ENCODE measurements at places on chromosomes 16 and 17.

DNA sequence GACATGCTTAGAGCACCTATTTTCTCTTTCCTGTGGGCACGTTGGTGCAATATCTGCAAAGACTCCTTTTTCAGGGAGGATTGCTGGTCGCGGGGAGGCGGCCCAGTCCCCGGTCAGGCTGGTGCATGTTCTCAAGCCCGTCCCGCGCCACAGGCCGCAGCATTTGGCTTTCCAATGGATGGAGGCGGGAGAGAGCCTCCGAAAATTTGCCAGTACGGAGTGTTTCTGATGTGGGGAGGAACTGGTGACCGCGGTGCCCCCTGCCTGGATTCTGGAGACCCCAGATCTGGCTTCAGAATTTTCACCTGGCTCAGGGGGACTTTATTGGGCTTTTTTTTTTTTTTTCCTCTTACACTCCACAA lies 2.3 kb downstream of the CMIP start:
- DNase-seq = no peak

DNA sequence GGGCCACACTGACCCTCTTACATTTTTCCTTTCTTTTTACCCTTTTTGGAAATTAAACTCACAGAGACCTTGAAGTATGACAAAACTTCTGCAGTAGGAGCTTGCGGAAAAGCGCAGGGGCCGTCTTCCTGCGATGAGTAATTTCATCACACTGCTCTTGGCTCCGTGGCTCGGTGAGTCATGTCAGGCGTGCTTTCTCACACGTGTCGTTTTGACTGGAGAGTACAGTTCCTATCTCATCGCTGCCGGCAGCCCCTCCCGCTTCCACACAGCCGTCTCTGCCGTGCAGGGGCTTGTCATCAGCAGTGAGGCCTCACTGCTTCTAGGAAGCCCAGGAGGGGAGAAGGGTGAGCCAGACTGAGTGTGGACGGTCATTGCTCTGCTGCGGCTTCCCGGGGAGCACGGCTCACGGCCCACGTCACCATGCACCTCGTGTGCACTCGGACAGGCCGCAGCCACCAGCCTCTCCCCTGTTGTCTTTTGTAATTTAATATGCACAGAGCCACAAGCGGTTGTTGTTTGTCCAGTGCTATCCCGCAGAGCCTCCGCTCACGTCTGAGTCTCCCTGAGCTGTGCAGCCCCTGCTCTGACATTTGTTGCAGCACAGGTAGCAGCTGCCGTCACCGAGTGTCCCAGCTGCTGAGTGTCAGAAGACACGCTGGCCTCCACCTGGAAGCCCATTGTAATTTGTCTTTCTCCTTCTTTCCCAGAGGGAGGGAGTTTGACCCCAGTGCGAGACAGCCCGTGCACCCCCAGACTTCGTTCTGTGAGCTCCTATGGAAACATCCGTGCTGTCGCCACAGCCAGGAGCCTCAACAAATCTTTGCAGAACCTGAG lies 99.4 kb upstream of the CHMP6 start:
- DNase-seq = no peak

DNA sequence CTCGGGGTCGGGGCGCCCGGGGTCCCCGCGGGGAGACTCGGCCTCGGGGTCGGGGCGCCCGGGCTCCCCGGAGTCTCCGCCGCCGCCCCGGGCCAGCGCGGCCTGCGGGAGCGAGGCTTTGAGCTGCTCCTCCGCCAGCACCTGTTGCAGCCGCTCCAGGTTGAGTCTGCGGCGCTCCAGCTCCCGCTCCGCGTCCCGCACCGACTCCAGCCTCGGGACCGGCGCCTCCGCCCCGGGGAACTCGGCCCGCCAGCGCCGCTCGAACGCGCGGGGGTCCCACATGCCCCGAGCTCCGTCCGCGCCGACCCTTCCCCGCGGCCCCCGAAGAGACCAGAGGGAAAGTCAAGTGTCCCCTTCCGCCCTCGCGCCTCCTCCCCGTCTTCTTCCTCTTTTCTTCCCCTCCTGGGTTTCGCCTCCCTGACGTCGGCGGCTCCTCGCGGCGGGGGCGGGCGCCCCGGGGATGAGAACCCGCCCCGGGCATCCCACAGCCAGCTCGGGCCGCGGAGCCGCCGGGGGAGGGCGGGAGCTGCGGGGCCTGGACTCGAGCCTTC lies 40.8 kb upstream of the BHLHA9 start:
- DNase-seq = no peak

- no peak for DNase-seq
Measured at GRCh38 chr16:25270577-25270976, 12.9 kb upstream of the ZKSCAN2 start.

- DNase-seq = no peak
Measured at GRCh38 chr17:1639549-1640180, 5.9 kb downstream of the SCARF1 start.

DNA sequence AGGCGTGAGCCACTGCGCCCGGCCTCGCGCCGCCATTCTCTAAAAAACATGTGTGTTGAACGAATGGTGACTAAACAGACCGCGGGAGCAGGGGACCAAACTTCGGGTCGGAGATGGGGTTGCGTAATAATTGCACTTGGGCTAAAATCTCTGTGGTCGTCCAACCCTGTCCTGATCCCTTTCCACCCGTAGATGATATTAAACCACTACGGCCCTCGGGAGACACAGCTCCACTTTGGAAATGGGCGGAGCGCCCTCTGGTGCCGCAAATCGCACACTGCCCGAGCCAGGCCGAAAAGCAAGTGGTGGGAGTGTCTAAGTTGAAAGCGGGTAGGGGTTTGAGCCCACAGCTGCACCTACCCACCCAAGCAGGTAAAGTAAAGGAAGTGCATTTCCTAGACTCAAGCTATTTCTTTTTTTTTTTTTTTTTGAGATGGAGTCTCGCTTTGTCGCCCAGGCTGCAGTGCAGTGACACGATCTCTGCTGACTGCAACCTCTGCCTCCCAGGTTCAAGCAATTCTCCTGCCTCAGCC lies 17.0 kb downstream of the CAVIN1 start:
- no peak for DNase-seq

GRCh38 chr16:85202631-85203461 lies 90.6 kb upstream of the CIBAR2 start:
- DNase-seq = no peak

DNA sequence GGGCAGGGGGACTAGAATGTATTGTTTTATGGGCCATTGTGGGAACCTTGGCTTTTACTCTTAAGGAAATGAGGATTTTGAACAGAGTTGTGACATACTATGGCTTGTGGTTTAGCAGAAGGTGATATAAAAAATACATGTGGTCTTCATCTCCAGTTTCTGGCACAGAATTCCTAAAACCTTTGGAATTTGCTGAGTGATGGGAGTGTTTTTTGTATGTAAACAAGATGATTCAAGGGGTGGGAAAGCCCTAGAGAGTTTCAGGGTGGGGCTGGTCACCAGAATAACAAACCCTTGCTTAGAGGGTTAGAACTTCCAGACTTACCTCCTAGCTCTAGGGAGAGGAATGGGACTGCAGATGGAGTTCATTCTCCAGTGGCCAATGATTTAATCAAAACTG lies 316.1 kb downstream of the PHKB start:
- no peak for DNase-seq

DNA sequence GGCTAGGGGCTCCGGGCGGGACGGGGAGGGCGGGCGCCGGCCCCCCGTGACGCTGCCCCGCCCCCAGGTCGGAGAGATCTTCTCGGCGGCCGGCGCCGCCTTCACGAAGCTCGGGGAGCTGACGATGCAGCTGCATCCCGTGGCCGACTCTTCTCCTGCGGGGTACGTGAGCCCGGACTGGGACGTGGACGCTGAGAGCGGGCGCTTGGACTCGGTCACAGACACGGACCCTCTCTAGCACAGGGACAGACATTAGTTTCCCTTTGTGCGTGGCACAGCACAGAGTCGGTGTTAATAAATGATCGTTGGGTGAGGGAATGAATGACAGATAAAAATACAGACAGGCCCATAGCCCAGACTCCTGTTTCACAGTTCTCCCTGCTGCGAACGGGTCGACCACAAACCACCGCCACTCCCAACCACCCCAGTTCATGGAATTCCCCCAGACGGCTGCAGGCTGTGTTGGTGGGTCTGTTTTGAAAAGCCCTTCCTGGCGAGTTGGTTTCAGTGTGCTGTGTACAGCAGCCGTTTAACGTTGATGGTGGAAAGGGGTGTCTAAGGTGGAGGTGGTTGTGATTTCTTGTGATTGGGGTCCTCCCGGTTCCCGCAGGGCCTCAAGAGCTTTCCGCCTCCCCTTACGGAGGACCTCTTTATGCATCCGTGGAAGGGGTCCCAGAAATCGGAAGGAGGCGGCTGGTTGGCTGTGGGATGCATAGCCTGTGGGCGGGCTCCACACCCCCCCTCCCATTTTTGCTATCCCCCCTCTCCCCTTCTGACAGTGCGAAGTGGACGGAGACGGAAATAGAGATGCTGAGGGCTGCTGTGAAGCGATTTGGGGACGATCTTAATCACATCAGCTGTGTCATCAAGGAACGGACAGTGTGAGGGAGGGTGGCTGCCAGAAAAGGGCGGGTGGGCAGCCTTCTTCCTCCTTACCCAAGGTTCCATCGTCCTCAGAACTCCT lies 2.9 kb downstream of the RNASEK start:
- no peak for DNase-seq

GRCh38 chr17:27496005-27496404 lies 39.8 kb downstream of the KSR1 start:
- no peak for DNase-seq

DNA sequence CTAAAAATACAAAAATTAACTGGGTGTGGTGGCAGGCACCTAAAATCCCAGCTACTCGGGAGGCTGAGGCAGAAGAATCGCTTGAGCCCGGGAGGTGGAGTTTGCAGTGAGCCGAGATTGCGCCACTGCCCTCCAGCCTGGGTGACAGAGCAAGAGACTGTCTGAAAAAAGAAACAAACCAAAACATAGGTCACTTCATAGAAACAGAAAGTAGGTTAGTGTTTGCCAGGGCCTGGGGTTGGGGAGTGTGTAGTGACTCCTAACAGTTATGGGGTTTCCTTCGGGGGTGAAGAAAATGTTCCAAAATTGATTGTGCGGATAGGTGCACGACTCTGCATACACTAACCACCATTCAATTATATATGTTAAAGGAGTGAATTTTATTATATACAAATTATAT lies 59.2 kb downstream of the ATP2C2 start:
- no peak for DNase-seq

DNA sequence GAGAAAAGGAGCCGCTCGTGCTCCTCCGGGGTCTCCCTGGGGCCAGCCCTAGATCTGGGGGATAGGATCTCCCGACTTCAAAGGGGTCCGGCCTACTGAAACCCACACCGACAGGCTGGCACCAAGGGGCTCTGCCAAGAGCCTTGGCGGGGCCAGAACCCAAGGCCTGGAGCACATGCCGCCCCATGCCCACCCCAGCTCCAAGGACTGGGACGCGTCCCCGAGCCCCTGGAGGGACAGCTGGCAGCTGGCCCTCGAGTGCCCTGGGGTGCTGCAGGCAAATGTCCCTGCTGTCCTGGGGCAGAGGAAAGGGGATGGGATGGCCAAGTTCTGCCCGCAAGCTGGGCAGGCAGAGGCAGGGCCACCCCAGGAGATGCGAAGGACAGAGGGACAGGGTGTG lies 31.8 kb upstream of the ZFPM1 start:
- DNase-seq = no peak

- DNase-seq = no peak
Measured at GRCh38 chr16:57786632-57787518, 15.4 kb downstream of the KIFC3 start.

GRCh38 chr17:53492532-53492931 lies 330.2 kb upstream of the KIF2B start:
- no peak for DNase-seq

- no peak for DNase-seq
Measured at GRCh38 chr17:32136856-32137255, 5.4 kb upstream of the RHOT1 start.

GRCh38 chr17:1764284-1764683 lies 2.4 kb downstream of the SERPINF1 start:
- no peak for DNase-seq

- DNase-seq = no peak
Measured at GRCh38 chr17:57924677-57925076, 30.5 kb downstream of the CUEDC1 start.

DNA sequence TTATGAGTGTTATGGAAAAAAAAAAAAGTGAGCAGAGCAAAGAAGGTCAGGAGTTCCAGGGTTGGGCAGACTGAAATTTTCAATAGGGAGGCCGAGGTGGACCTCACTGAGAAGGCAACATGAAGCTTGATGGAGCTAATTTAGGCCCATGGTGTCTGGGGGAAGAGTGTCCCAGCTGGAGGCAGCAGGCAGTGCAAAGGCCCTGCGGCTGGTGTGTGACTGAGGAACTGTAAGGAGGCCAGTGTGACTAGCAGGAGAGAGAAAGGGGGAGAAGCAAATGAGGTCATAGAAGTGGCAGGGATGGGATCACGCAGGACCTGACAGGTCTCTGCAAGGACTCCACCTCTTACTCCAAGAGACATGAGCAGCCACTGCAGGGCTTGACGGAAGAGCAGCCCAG lies 10.2 kb downstream of the ARHGEF15 start:
- no peak for DNase-seq

DNA sequence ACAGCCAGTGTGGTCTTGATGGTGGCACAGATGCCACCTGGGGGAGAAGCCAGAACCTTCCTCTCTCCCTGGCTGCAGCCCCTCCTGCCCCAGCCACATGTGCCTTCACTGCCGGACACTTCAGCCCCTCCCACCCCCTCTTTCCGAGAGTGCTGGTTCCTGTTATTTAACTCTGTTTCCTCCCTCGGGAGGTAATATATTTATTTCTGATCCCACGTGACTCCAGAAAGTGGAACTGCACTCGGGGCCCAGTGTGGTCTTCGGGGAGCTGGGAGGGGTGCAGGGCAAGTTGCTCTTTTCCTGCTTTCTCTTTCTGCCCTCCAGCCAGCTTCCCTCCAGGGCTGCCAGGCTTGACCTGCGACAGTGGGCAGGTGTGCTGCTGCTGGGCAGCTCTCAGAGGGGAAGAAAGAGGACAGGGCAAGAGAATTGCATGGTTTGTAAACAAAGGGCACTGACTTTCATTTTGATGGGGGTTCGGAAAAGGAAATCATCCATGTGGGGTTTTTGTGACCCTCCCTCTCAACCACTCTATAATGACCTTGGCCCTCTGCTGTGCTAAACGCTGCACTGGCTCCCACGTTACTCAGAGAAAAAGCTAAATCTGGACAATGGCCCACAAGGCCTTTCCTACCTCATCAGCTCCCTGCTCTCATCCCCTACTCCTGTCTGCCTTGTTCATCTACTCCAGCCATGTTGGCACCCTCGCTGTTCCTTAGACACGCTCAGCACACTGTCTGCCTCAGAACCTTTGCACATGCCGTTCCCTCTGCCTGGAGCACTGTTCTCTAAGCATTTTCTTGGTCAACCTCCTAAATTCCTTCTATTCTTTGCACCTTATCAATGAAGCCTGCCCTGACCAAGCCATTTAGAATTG lies 8.2 kb upstream of the CIITA start:
- DNase-seq = no peak

- no peak for DNase-seq
Measured at GRCh38 chr16:11157143-11157542, 98.9 kb downstream of the SOCS1 start.

GRCh38 chr16:9053006-9053601 lies 38.3 kb upstream of the HAPSTR1 start:
- DNase-seq = no peak

DNA sequence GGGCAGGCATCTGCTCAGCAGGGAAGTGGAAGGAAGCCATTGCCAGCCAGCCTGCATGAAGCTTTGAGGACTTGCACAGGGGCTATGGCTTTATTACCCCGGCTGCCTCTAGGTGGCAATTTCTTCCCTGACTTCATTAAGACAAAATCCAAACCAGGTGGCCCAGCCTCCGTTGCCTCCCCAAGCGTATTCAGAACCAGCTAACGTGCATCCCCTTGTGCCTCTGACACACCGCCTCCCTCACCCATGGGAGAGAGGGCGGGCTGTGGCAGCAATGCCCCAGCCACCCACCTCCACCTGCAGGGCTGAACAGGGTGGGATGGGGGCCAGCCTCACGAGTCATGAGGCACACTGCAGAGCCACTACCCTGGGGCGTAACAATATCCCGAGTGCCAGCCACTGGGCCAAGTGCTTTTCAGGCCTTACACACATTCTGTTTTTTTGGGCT lies 6.8 kb downstream of the KIFC3 start:
- DNase-seq = no peak
